ENCODE measurements at places on chromosomes 7 and 10. TPM values are rescaled to one million over a fixed set of nuclear protein-coding genes. Genes with fewer than 3 reads are reported as not detected.

GRCh38 chr10:112701211-112701877, 248.7 kb upstream of the TCF7L2 start:
- no peak for DNase-seq

DNA sequence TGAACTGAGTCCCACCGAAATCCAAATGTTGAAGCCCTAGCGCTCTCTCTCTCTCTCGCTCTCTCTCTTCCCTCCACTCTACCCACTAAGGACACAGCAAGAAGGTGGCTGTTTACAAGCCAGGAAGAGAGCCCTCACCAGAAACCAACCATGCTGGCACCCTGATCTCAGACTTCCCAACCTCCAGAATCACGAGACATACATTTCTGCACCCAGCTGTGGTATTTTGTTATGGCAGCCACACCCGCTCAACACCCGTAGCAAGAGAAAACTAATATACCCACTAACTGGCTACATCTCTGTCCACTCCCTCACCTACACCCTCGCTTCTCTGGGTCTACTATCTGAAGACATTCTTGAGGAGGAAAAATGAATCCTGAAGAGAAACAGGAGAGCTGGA, 54.8 kb downstream of the CREB3L2 start:
- no peak for DNase-seq

GRCh38 chr7:139183251-139183650, 47.8 kb upstream of the UBN2 start:
- no peak for DNase-seq

DNA sequence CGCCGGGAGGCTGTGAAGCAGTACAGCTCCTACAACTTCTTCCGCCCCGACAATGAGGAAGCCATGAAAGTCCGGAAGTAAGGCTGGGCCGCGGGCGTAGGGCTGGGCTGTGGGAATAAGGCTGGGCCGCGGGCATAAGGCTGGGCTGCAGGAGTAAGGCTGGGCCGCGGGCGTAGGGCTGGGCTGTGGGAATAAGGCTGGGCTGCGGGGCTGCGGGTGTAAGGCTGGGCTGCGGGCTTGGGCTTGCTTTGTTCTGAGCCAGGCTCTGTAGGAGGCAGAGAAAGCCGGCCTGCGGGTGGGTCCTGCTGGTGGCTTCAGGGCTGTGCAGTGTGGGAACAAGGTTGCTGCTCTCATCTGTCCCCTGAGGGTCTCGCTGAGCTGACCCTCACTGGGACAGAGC, 12.5 kb downstream of the PFKFB3 start:
- DNase-seq: no peak

The ERVW-1 gene
- total RNA-seq: not detected

Data from A172 (cell line).